ENCODE measurements at places on chromosomes 2 and 18.

- no peaks in the 10 kb centered on the region for H3K27me3 ChIP-seq
- H3K27ac ChIP-seq = no peak overlapping the region
- DNase-seq = peak; percentile 72
- H3K4me3 ChIP-seq = no peak overlapping the region
Observed at GRCh38 chr2:124323321-124323720, 298.2 kb downstream of the CNTNAP5 start.

GRCh38 chr2:55120634-55121359 lies 70.5 kb upstream of the RTN4 start:
- peaks cover 5% of the 10 kb centered on the region for H3K4me1 ChIP-seq
- no peaks in the 10 kb centered on the region for H3K27me3 ChIP-seq
- no peaks in the 10 kb centered on the region for H3K36me3 ChIP-seq

GRCh38 chr18:45569566-45570275 lies 45.6 kb upstream of the SLC14A2 start:
- no peak overlapping the region for H3K4me3 ChIP-seq
- peaks cover 17% of the 10 kb centered on the region for H3K4me1 ChIP-seq
- DNase-seq = no peak

- no peak for DNase-seq
- H3K4me1 ChIP-seq = peaks cover 6% of the 10 kb centered on the region
- H3K4me3 ChIP-seq = no peak overlapping the region
- H3K27ac ChIP-seq = no peak overlapping the region
- no peaks in the 10 kb centered on the region for H3K36me3 ChIP-seq
- H3K27me3 ChIP-seq = peaks cover 13% of the 10 kb centered on the region
Observed at GRCh38 chr2:1814616-1815015, 70.3 kb upstream of the PXDN start.

DNA sequence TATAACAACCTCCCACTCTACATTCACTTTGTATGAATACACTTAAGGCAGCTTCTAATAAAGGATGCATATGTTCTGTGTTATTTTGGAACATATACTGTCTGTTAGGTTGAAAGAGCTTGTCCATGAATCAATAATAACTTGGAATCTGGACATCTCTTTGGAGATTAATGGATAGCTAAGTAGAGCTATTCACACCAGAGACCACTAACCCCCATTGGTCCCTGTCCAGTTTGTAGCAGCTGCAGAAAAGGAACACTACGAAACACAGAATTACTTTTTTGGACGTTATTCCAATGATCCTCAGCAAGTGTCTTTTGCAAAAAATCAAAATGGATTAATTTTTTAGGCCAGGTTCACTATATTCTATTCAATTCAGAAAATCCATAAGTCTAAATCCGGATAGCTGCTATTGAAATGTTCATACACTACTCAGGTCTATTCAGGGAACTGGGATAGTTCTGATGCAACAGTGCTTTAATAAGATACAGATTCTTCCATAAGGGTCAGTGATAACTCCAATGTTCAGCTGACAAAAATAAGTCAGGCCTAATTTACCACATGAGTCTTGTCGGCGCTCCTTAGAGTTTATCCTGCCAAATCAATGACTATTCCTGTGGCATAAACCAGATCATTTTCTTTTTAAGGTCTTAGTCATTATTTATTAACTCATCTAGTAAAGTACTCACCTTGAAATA lies 44.2 kb downstream of the NRXN1 start:
- no peaks in the 10 kb centered on the region for H3K36me3 ChIP-seq
- no peaks in the 10 kb centered on the region for H3K27me3 ChIP-seq
- no peaks in the 10 kb centered on the region for H3K4me1 ChIP-seq
- DNase-seq = no peak
- no peak overlapping the region for H3K27ac ChIP-seq

DNA sequence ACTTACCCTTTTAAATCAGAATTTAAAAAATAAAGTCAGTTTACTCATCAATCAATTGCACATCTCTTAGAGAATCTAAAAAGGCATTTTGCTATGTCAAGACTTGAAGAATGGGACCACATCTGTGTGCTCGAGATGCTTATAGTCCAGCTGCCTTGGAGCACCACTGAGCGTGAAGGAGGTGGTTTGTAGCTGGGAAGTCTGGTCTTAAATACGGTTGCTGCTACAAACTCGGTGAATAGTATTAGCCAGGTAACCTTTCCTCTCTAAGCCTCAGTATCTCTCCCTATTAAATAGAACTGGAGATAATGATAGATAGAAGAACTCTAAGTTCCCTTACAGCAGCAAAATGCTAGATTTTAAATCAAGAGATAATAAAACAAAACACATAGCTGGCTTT lies 289.7 kb downstream of the TRIB2 start:
- no peak for DNase-seq

DNA sequence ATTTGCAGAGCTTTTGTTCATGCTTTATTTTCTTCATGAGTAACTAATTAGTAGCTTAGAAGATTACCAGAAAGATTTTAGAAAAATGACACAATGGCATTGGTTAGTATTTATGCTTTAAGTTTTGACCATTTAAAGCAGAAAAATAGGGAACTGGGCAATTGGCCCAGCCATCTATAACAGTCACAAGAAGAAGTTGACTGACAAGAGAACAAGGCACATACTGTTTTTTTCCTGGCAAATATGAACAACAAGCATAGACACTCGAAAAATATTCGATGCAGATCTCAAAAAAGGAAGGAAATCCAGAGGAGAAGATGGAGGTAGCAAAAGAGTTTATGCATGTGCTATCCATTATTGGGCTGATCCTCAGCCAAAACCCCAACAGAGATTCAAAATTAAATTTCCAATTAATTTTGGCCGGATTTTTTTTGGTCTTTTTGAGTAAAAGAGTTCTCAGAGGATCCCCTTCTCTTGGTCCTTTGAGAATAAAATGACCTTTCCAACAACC lies 200.8 kb upstream of the SLC35G4 start:
- H3K27me3 ChIP-seq = no peaks in the 10 kb centered on the region
- H3K4me3 ChIP-seq = no peak overlapping the region
- DNase-seq = no peak
- no peak overlapping the region for H3K27ac ChIP-seq
- no peaks in the 10 kb centered on the region for H3K4me1 ChIP-seq

GRCh38 chr2:182784058-182784706 lies 68.1 kb downstream of the DNAJC10 start:
- no peaks in the 10 kb centered on the region for H3K27me3 ChIP-seq
- peaks cover 32% of the 10 kb centered on the region for H3K36me3 ChIP-seq
- DNase-seq = no peak
- no peak overlapping the region for H3K4me3 ChIP-seq

- no peak overlapping the region for H3K27ac ChIP-seq
- H3K4me3 ChIP-seq = no peak overlapping the region
- no peak for DNase-seq
- H3K27me3 ChIP-seq = peaks cover 58% of the 10 kb centered on the region
- no peaks in the 10 kb centered on the region for H3K4me1 ChIP-seq
Observed at GRCh38 chr2:167721593-167721992, 525.8 kb downstream of the STK39 start.

DNA sequence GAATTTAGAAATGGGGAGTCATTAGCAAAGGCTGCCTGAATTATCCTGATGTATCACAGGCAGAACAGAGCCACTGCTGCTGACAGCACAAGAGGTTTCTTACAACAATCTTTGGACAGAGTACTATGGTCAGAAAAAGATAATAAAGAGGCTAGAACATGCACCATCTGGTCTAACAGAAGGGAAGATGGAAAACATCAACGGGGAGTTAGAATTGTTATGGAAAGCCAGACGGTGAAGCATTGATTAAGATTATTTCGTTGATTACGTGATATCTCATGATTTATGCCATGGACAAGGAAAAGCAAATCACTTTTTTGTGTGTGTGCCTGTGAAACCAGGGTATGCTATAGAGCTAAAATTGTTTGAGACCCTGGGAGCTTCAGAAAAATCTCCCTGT lies 409.4 kb upstream of the ETAA1 start:
- no peaks in the 10 kb centered on the region for H3K27me3 ChIP-seq
- H3K27ac ChIP-seq = no peak overlapping the region
